ENCODE measurements at places on chromosomes 12 and 14.

DNA sequence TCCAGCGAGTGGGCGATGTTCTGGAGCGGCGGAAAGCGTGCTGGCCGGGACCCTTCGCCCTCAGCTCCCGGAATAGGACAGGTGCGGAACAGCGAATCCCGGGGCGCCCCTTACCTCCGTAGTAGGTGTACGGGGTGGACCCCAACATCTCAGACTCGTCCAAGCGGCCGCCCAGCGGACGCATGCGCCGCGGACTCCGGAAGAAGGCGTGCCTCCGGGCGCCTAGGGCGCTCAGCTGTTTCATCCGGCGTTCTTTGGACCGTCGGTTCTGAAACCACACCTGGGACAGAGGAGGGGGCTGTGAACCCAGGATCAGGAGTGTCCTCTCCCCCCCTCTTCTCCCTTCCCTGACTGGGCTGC is 4.5 kb downstream of the LHX5 start:
- DNase-seq, result no peak

DNA sequence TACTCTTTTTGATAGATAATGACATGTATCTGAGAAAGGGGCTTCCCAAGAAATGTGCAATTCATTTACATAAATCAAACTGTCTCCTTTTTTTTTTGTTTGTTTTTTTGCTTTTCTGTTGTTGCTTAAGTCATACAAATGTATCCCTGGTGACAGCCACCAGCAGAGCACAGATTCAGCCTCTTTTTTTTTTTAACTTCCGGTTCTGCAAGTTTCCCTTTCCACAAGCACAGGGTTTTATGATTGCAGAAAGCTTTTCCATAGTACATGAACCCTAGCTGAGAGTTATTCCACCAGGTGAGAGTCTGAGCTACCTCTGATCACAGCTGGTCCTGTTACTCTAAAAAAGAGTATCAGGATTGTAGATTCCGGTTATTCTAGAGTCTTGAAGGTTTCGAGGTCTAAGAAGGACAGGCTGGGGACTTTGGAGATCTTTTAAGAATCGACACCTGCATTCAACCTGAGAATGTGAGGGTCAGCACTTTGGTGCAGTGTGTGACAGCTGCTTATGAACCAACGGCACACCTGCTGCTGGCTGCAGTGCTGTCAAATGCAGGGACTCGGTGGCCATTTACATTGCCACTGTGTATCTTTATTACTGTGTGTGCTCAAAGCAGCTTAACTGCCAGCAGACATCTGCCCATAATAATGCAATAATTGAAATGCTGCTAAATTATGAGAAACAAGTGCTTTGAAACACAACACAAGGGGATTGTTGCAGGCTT is 551.7 kb downstream of the NRXN3 start:
- no peak for DNase-seq

GRCh38 chr12:116393255-116393654 is 115.8 kb upstream of the MED13L start:
- no peak for DNase-seq

- peak; percentile 77 for DNase-seq
These were observed 741.8 kb downstream of the TMEM121 start for GRCh38 chr14:106268013-106268727.

DNA sequence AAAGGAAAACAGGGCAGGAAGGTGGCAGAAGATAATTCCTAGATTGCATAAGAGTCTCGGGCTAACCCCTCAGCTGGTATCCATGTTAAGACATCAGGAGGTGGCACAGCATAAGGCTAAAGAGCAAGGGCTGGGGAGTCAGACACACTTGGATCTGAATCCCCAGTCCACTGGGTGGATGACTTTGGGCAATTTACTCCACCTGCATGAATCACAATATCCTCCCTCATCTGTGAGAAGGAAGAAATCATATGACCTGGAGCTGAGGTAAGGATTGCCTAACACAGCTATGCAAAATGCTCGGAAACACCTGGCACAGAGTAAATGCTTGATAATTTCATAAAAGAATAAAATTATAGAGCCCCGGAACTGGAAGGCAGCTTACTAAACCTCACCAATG is 217.9 kb downstream of the PIK3C2G start:
- DNase-seq, result no peak

GRCh38 chr12:89840162-89840922 is 131.7 kb upstream of the ATP2B1 start:
- no peak for DNase-seq

DNA sequence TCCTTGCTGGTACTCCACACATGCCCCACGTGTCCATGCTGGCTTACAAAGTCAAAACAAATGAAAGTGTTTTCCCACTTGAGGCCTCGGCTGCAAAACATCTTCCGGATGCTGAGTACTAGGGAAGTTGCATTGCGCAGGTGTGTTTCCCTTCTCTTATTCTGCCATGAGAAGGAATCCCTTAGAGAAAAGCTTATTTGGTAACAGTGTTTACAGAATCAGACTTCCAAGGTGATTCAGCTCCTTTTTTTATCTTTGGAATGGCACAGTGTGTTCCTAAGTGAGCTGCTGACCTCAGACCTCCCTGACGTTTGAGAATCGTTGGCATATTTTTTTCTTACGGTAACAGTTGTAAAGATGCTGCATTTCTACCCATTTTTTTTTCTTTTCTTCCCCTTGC is 211.3 kb downstream of the ESR2 start:
- DNase-seq, result no peak

- DNase-seq, result no peak
These were observed 141.2 kb downstream of the SYNE2 start for GRCh38 chr14:63993992-63994391.

- no peak for DNase-seq
These were observed 461.7 kb downstream of the GXYLT1 start for GRCh38 chr12:41683023-41683422.

- no peak for DNase-seq
These were observed 33.7 kb upstream of the IL22 start for GRCh38 chr12:68287106-68287505.

DNA sequence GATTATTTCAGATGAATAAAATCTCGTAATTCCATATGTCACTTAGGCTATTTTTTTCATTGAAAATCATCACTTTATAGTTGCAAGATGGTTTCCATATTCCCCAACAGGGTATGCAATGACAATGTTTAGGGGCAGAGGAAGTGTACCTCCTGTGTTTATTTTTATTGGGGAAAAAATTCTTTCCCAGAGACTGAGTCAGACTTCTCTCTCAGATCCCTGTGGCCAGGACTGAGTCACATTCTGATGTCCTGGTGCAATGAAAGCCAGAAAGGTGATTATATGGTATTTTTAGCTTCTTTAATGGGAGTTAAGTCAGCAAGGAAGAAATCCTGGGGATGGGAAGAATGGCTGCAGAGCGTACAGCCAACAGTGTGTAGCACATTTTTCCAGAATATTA is 196.9 kb upstream of the ALG10 start:
- no peak for DNase-seq

DNA sequence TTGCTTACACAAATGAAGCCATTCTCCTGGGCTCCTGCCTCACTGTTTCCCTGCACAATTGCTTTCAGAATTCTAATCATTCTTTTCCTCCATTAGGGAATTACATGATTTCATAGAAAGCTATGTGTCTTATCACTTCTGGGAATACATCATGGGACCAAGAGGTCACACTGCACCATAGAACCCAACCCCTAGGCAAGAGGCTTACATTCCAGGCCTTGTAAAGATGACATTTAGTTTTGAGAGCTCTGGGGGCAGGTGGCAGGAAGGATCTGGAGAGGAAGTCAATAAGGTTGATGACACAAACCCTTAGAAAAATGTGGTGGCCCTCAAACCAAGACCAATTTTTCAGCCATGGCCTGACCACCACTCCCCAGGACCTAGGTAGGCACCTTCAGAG is 57.1 kb downstream of the NUAK1 start:
- no peak for DNase-seq

DNA sequence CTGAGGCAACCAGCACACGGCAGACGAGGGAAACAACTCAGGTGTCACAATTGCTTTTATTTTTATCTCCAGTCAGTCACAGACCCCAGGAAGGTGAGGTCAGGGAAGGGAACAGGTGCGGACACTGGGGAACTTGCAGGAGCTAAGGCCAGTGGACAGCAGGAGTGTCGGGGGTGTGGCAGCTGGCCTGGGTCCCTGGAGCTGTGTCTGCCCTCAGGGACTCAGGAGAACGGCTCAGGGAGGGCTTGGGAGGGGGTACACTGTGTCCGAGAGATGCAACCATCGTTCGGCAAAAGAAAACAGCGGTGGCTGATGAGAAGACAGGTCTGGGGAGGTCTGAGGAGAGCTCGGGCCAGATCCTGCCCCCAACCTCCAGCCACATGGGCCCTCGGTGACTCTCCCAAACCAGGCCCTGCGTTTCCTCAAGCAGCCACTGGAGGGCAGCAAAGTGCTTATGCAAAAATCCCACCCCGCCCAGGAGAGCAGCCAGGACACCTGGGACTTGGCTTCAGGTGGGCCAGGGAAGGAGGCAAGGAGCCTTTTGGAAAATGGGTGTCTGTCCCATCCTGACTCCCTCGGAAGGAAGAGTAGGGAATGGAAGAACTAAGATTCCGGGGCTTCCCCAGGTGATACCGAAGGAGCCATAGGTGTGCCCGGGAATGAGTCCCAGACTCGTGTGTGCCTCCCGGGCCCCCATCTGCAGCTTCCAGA is 24.1 kb upstream of the BCDIN3D start:
- peak; percentile 79 for DNase-seq

GRCh38 chr12:33222357-33222756 is 217.3 kb downstream of the SYT10 start:
- DNase-seq, result no peak

DNA sequence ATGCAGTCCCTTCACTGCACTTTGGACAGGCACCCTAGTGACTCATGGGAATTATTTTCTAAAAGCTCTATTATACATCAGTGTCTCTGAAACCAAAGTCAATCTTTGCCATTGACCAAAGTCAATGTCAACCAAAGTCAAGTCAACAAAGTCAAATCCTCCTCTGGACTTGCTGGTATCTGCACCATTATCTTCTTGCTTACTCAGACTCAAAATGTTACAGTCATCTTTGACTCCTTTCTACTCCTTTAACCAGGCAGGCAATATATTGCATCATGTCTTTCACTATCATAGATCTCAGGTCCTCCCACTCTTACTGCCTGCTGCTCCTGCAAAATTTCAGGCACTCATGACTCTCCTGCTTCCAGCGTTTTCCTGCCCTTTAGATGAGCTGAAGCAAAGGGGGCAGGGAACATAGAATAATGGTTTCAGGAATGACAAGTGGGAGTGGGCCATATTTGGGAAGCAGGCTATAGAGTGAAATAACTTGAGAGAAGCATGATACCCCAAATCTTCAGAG is 39.2 kb downstream of the IGF1 start:
- DNase-seq, result no peak

DNA sequence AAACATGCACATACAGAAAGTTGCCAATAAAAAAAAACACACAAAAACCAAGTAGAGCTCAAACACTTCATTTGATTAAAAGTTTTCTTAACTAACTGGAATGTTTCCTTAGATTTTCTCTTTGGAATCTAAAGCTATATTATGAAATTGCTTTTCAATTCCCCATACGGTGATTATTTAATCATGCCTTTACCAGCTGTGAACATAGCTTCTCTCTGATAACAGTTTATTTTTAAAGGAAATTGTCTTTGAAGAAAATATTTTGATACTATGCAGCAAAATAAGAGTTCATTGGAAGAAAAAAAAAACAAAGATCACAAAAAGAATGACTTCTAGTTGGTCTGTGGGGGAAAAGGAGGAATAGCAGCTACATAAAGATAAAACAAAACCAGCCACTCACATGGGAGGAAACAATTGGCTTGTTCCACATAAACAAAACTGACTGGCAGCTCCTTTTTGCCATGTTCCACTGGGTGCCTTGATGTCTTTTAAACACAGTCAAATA is 71.4 kb downstream of the BMP4 start:
- no peak for DNase-seq

DNA sequence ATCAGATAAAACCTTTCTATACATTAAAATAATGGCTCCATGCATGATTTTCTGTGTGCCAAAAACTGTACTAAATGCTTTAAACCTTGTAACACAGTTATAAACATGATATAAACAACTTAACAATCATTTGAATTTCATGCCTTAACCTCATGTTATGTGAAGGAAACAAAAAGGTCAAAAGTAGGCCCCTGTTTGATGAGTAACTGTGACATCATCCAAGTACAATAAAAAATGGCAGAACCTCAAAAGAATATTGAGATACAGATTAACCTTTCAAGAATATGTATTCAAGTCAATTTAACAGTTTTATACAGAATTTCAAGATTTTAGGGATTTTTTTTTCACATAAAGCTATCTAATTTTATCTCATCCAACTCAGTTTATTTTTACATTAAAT is 310.7 kb upstream of the DCN start:
- DNase-seq, result no peak

DNA sequence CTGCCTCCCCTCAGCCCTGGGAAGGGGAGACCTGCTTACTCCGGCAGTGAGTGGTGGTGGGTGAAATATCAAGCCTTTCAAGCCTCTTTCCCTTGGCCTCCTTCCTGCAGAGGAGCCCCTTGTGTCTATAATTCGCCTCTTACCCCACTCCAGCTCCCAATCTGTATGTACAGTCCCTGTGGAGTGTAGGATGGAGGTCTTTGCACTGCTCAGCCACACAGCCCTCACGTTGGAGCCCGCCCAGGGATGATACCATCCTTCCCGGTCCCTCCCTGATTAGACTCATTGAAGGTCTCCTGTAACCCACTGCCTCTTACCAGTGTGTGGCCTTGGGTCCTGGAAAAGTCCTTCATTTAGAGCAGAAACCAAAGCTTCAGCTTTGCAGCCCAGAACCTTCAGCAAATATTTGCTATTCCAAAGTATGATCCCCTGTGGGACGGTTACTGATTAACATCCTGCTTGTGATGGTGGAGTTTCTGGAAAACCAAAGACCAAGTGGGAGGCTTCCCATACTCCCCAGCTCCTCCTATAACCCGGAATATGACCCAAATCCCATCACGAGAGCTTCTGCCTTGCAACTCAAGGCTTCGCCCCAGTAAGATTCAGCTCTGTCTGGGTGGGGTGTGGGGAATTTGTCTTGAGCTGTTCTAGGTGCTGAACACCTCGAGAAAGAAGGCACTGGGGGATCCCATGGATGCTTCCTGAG is at the start of gene SERPINA10:
SERPINA10 (minus strand) TSS at position 397 of the 706 bp plus-strand sequence. CDS start 2,675 bp downstream, outside the sequence.
- no peak for DNase-seq

DNA sequence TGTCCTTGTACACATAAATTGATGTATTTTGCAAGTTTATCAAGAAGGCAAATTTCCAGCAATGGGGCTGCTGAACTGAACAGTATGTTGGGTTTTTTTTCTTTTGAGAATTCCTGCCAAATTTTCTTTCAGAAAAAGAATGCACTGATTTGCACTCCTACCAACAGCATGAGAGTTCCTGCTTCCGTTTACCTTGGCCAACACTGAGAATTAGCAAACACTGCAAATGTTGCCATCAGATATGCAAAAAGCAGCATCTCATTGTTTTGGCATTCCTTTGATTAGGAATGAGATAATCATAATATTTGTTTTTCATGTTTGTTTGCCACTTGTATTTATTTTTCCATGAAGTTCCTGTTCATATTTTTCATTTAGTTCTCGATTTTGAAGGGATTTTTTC is 82.4 kb downstream of the RTN1 start:
- no peak for DNase-seq

GRCh38 chr14:44700184-44700583 is 193.1 kb upstream of the FSCB start:
- no peak for DNase-seq

- no peak for DNase-seq
These were observed 16.6 kb downstream of the ZFYVE21 start for GRCh38 chr14:103731916-103732867.

GRCh38 chr14:65414961-65415589 is 2.5 kb downstream of the FUT8 start:
- peak; percentile 18 for DNase-seq

- no peak for DNase-seq
These were observed 333.3 kb downstream of the SLC16A7 start for GRCh38 chr12:59929110-59929509.

All from activated CD8-positive, alpha-beta memory T cell treated with anti-CD3 and anti-CD28 coated beads, Interleukin-2, amount 50 U/mL, for 4 hours (primary cell).